ENCODE measurements at places on chromosomes 1 and 21.
A peak's percentile ranks its signal among the peaks of the same experiment; 100 is the strongest.

DNA sequence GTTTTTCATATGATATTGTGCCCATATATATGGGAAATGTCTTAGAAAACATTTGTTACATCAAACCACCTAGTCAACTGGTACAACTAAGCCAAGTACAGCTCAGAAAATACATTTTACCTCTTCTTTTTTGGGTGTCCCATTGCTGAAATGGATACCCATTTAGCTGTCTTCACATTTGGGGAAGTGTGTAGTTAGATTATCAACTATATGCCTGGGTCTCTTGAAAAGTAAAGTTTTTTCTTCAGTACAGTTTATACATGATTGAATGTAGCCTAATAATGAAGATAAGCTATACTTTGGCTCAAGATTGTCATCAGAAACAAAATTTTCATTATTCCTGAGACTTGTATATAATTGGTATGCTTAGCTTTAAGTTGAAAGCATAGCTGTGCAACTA, 2.0 kb downstream of the AGO3 start:
- peak overlapping the region; percentile 92 for H3K4me3 ChIP-seq
- H3K36me3 ChIP-seq: no peaks in the 10 kb centered on the region
- no peaks in the 10 kb centered on the region for H3K27me3 ChIP-seq
- H3K27ac ChIP-seq: no peak overlapping the region
- peaks cover 40% of the 10 kb centered on the region for H3K4me1 ChIP-seq

- no peak for DNase-seq
- no peak overlapping the region for H3K4me3 ChIP-seq
- H3K36me3 ChIP-seq: no peaks in the 10 kb centered on the region
- no peak overlapping the region for H3K27ac ChIP-seq
- peaks cover 23% of the 10 kb centered on the region for H3K4me1 ChIP-seq
Observed at GRCh38 chr1:41887365-41887764, 31.4 kb downstream of the HIVEP3 start.

- H3K27me3 ChIP-seq: peaks cover 38% of the 10 kb centered on the region
- no peak for DNase-seq
- no peak overlapping the region for H3K4me3 ChIP-seq
- no peak overlapping the region for H3K27ac ChIP-seq
- no peaks in the 10 kb centered on the region for H3K36me3 ChIP-seq
Observed at GRCh38 chr1:54012008-54012325, 6.0 kb downstream of the LDLRAD1 start.

DNA sequence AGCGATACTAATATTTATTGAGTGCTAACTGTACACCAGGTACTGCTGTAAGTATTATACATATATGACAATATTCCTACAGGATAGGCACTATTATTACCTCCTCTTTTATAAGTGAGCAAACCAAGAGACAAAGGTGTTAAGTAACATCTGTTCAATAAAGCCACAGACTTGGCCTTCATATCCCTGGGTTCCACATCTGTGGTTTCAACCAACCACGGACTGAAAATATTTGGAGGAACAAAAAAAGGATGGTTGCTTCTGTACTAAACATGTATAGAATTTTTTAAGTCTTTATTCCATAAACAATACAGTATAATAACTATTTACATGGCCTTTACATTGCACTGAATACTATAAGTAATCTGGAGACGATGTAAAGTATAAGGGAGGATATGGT, 95.1 kb downstream of the RERE start:
- no peak for DNase-seq
- H3K27me3 ChIP-seq: peaks cover 4% of the 10 kb centered on the region
- no peak overlapping the region for H3K27ac ChIP-seq
- H3K4me3 ChIP-seq: no peak overlapping the region
- peaks cover 26% of the 10 kb centered on the region for H3K4me1 ChIP-seq

DNA sequence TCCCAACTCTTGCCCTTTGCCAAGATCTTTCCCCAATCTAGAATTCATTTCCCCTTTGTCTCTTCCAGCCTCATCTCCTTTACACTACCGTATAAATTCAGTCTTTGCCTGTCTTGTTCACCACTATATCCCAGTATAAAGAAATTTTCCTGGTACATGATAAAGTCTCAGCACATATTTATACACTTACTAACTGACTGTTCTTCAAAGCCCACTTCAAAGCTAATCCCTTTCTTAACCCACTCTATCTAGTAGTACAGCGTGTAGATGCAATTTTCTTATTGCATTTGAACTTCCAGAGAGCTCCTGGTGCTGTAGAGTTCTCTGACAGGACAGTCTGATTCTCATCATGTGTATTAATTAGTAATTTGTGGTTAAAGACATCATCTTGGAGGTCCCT, 78.1 kb downstream of the LRRC53 start:
- H3K27ac ChIP-seq: no peak overlapping the region
- DNase-seq: no peak
- no peaks in the 10 kb centered on the region for H3K27me3 ChIP-seq
- H3K4me3 ChIP-seq: no peak overlapping the region
- no peaks in the 10 kb centered on the region for H3K36me3 ChIP-seq

GRCh38 chr1:214463596-214463995, 87.8 kb downstream of the PTPN14 start:
- H3K27ac ChIP-seq: no peak overlapping the region
- H3K4me1 ChIP-seq: peaks cover 71% of the 10 kb centered on the region
- DNase-seq: no peak

GRCh38 chr1:61980561-61980960, 214.1 kb upstream of the L1TD1 start:
- H3K4me1 ChIP-seq: no peaks in the 10 kb centered on the region
- no peaks in the 10 kb centered on the region for H3K36me3 ChIP-seq
- H3K27me3 ChIP-seq: no peaks in the 10 kb centered on the region
- no peak for DNase-seq

GRCh38 chr21:40130476-40130875, 263.2 kb downstream of the PCP4 start:
- H3K4me3 ChIP-seq: no peak overlapping the region
- H3K4me1 ChIP-seq: no peaks in the 10 kb centered on the region
- no peaks in the 10 kb centered on the region for H3K27me3 ChIP-seq
- peaks cover 10% of the 10 kb centered on the region for H3K36me3 ChIP-seq

DNA sequence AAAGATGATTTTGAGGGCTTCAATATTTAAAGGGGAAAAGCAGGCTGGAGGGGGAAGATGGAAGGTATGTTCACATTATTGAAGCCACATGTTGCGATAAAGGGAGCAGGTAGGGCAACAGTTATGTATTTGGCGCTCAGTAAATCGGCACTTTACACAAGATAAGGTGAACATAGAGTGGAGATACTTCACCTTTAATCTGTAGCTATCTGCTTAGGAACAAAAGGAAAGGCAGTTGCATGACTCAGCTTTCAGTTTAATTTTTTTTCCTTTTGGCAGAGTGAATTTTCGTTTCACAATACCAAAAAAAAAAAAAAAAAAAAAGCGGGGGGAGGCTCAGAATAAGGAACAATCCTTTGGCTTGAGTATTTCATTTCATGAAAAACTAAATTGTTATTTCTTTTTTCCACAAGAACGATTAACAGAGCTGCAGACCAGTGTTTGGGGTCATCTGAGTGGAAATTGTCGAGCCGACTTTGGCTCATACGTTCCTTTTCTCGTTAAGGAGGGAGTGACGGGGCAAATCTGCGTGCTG, 1.1 kb upstream of the COQ8A start:
- DNase-seq: peak; percentile 30
- peak overlapping the region; percentile 96 for H3K27ac ChIP-seq
- peak overlapping the region; percentile 89 for H3K4me3 ChIP-seq
- H3K4me1 ChIP-seq: peaks cover 31% of the 10 kb centered on the region
- peaks cover 2% of the 10 kb centered on the region for H3K27me3 ChIP-seq

GRCh38 chr1:112849425-112850033, 106.5 kb downstream of the SLC16A1 start:
- H3K27ac ChIP-seq: peak overlapping the region; percentile 61
- H3K36me3 ChIP-seq: peaks cover 13% of the 10 kb centered on the region
- peaks cover 39% of the 10 kb centered on the region for H3K4me1 ChIP-seq
- DNase-seq: no peak
- peak overlapping the region; percentile 83 for H3K4me3 ChIP-seq

DNA sequence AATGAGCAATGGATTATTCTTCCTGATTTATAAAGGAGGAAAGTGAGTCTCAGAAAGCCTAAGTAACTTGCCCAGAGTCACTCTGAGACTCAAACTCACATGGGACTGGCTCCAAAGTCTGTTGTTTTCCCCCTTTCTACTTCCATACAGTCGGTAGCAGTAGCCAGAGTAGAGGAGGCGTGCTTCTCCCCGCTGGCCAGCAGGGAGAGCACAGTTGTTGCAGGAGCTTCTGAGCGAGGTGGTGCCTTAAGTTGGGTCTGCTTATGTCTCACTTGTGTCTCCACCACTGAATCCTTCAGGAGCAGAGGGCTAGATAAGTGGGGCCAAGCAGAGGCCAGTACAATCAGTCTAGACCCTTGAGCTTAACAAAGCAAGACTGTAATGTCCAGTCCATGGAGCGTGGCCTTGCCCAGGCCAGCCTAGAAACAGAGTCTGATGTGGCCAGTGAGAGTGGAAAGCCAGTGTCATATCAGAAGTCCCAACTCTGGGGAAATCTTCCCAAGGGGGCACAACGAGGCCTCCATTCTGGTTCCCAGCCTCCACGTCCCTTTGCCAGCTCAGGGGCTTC, 181.9 kb downstream of the ZSCAN20 start:
- no peak overlapping the region for H3K27ac ChIP-seq
- H3K27me3 ChIP-seq: no peaks in the 10 kb centered on the region
- H3K4me1 ChIP-seq: no peaks in the 10 kb centered on the region
- peak; percentile 1 for DNase-seq
- no peak overlapping the region for H3K4me3 ChIP-seq

DNA sequence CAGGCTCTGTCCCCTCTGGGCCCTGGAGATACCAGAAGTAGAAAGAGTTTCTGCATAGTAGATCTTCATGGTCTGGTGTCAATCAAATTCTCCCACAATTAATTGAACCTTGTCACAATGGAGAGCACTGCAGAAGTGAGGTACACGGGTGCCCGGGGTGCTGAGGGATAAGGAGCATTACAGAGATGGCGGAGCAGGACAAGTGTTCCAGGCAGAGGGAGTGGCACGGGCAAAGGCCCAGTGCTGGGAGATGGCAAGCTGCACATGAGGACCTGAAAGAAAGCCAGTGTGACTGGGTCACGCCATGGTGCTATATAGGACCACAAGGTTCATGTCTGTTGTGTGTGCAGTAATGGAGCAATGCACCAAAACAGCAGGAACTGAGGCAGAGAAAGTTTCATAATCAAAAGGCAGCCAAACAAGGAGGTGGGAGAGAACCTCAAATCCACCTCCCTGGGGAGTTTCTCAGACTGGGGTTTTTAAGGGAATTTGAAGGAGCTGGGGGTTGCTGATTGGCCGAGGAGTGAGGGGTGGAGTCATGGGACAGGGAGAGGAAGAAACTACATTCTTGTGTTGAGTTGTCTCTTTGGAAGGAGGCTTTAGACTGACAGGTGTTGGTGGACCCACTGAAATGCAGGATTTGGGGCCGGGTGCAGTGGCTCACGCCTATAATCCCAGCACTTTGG, 27.7 kb downstream of the ACOT11 start:
- no peaks in the 10 kb centered on the region for H3K36me3 ChIP-seq
- H3K27ac ChIP-seq: no peak overlapping the region
- H3K4me3 ChIP-seq: no peak overlapping the region
- no peak for DNase-seq
- H3K4me1 ChIP-seq: peaks cover 18% of the 10 kb centered on the region
